H7 (cell line): ENCODE measurements at places on chromosomes 6 and 20.

DNA sequence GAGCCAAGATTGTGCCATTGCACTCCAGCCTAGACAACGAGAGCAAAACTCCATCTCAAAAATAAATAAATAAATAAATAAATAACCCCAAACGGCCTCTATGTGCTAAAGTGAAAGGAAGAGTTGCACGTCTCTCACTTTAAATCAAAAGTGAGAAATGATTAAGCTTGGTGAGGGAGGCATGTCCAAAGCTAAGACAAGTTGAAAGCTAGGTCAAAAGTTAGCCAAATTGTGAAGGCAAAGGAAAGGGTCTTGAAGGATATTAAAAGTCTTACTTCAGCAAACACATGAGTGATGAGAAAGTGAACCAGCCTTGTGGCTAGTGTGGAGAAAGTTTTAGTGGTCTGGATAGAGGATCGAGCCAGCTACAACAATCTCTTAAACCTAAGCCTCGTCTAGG is 14.3 kb downstream of the ZBP1 start:
- no peak for DNase-seq

GRCh38 chr6:141752677-141753076 is 380.0 kb upstream of the GJE1 start:
- DNase-seq, result no peak

GRCh38 chr6:56524891-56525703 is 117.6 kb downstream of the DST start:
- no peak for DNase-seq

DNA sequence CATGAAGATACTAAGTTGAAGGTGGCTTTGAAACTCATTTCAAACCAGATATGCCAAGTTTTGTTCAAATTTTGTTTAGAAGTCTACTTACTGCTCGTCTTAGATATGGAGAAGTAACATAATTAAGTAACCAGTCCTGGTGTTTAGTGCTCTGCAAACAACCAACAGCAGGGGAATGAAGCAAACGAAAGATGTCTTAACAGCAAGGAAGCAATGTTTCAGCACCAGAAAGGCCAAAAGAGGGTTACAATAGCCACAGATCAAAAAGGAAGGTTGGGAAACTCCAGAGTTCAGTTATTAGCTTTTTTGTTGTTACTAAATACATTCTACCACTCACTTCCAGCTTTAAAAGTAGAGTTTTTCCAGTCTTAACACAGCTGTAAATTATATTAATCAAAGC is 45.1 kb downstream of the LHFPL5 start:
- DNase-seq, result no peak

- DNase-seq, result no peak
These were observed 138.5 kb downstream of the UST start for GRCh38 chr6:148885136-148885865.

DNA sequence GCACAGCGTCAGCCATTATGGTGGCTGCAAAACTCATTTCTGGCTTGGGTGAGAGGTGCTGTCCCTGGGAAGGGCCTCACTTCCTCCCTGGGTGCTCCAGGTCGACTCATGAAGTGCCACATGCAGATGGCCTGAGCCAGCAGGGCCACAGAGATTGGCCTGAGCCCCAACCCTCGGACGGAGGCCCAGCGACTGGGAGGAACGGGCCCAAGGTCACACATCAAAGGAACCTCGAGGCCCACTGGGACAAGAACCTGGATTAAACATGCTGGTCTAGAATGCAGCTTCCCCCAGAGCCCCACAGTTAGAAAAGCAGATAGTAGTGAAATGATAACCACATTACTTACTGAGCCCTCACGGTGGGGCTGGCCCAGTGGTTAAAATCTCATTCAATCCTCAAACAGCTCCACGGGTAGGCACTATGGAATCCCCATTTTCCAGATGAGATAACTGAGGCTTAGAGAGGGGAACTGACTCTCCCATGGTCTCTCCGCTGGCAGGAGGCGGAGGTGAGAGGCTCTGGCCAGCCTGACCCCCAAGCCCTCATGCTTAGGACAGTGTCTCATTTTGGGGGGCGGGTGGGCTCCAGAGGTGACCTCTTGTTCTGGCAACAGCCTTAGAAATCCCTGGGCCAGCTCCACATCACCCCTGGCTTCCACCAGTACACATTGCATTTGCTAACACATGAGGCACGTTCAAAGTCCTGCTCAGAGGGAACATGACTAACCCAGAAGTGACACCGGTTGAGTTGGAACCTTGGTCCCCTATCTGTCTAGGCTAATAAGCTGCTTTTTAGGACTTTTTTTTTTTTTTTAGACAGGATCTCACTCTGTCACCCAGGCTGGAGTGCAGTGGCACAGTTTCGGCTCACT is 53.0 kb downstream of the SRC start:
- no peak for DNase-seq

DNA sequence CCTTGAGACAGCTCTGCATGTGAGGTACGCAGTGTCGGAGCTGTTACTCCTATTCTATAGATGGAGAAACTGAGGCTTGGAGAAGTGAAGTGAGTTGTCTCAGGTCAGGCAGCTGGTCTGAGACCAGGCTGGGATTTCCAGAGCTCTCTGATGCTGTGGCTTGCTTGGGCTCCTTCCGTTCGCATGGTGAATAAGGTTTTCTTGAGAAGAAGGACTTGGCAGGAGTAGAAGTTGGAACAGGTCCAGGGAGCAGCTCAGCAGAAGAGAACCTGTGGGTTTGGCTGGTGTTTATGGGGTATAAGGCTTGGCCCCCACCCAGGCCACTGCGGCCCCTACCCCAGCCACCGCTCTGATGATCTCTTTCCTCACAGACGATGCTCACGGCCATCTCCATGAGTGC is 7.4 kb downstream of the SLC12A5 start:
- DNase-seq, result no peak

DNA sequence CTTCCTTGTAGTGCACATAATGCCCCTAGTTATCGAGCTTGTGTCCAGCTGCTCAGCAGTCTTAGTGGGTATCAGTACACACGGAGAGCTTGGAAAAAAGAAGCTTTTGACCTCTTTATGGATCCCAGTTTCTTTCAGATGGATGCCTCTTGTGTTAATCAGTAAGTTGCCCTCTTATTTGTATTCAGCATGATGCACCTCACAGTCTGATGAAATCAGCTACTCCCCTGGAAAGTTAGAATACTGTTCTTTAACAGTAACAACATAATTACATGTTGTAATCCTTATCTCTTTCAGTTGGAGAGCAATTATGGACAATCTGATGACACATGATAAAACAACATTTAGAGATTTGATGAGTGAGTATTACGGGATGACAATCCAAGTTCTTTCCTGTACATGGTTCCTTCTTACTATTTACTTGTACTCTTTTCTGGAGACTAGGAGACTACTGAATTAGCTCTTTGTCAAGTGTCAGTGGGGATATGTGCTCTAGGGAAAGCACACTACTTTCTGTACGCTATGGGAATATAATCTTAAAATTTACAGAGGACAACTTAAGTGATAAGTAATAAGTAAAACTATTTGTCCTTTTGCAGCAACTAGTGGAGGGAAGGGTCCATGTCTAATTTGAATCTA is 39.1 kb downstream of the PGM3 start:
- no peak for DNase-seq

- no peak for DNase-seq
These were observed 83.8 kb downstream of the FOXF2 start for GRCh38 chr6:1473166-1473565.

GRCh38 chr6:170132011-170132521 is 158.8 kb downstream of the DLL1 start:
- DNase-seq, result no peak
